ENCODE measurements at places on chromosomes 16 and 17.
A peak's percentile ranks its signal among the peaks of the same experiment; 100 is the strongest.

DNA sequence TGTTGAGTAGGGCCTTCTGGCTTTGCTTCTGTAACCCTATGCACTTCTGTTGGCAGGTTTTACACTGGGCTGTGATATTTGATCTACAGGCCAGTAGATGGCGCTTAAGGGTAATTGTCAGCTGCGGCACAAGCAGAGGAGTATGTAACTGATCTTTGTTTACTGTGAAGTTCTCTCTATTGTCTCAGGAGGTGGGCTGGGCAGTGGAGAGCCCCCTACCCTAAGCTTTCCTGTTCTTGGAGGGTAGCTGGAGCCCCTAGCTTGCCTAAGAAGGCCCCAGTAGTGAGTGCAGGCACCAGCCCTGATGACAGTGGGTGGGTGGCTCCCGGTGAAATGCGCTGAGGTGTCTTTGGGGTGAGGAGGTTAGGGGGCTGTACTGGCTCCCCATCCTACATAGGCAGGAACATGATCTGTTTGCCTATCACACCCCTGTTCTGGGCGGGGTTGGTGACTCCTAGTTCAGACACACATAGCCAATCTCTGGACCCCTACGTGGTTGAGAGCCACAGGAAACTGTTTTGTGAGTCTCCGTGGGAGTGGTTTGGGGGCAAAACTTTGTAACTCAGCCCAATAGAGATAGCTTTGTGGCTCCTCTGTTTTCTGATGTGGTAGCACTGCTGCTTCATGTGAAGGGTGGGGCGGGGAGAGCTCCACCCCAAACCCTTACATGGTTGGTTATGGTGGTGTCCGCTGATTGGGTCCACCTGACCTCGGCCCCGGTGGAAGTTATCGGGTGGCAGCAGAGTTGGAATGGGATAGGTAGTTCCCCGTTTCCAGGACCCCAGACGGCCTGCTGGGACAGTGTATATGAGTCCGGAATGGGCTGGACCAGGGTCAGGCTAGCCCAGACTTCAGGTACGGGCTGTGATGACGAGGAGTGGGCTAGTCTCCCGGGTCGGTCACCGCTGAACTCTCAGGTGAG is 60.4 kb downstream of the SLFN11 start:
- peak; percentile 16 for DNase-seq

DNA sequence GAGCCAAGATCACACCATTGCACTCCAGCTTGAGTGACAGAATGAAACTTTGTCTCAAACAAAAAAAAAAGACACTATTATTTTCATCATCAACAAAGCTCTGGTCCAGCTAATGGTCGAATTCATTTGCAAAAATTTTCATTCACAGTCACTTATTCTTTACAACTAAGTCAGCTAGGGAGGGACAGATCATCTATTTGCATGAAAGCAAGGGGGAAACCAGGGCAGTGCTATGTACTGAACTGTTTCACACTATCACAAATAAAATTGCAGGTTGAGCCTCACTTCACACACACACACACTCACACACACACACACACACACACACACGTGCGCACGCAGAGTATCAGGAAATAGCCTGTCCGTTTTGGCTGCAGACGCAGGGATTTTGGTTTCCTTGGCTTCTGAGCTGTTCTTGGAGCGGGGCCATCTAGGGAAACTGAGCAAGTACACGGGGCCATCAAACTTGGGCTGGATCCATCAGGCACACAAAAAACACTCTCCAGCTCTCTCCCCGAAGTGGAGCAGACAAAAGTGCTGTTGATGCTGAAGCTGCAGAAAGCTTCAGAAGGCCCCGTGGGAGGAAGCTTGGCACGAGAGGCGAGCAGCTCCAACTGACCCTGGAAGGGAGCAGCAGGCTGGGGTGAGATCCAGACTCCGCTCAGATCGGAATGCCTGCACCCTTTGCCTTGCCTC is 44.3 kb upstream of the HELZ start:
- no peak for DNase-seq

- no peak for DNase-seq
These were observed 115.9 kb downstream of the ANKRD11 start for GRCh38 chr16:89374393-89374960.

- no peak for DNase-seq
These were observed 670.2 kb downstream of the CDH8 start for GRCh38 chr16:61366006-61366405.

- no peak for DNase-seq
These were observed 7.5 kb downstream of the MTSS2 start for GRCh38 chr16:70678121-70678897.

DNA sequence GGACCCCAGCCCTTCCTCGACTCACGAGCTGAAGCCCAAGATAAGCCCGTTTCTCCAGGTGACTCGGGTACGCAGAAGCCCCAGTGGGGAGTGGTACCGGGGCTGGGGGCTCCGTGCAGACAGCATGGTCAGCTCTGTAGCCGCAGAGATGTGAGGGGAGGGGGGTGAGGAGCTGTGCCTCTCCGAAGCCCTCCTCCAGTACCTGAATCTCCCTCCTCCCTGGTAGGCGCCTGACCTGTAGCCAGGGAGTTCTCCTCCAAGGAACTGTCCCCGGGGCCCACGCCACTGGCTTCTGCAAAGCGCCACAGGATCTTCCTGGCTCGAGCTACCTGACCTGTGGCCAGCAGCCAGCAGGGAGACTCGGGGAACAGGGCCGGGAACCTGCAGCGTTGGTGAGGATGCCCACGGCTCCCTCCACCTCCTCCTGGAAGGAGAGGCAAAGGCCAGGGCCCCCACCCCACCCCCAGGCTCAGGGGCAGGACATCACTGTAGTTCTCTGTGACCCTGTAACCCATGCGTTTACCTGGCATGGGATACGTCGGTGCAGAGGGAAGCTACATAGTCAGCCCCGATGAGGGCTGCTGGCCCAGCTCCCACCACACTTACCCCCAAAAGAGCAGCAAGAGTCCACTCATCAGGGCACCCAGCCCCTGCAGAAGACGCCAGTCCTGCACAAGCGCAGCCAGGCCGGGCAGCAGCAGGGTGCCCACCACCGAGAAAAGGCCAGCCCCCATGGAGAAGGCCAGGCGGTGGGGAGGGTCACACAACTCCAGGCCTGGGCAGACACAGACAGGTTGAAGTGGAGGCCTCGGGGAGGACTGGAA is 1.7 kb downstream of the SLC22A31 start:
- DNase-seq = no peak

DNA sequence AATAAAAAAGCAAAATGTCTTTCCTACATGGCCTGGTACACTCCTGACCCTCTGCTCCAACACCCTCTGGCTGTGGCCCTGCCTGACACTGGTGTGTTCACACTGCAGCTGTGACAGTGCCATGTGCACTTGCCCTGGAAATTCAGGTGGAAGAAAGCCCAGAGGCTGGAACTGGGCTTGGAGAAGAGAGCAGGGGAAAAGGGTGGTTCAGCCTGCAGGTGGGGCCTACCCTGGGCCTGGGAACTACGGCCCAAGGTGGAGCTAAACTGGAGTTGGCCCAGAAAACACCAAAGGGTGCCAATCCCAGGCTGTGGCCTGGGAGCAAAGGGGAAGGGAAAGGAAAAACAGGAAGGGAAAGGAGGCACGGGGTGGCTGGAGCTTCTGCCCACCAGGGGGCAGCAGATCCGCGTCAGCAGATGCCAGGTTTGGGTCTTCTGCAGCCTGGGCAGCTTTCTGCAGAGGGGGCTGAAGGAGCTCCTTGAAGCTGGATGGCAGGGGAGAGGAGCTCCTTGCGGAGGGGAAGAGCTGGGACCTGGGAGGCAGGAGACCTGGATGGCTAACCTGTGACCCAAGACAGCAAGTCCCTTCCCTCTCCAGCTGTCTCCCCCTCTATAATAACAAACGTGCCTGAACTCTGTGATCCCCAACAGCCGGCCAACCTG is 15.4 kb upstream of the CTCF start:
- no peak for DNase-seq

DNA sequence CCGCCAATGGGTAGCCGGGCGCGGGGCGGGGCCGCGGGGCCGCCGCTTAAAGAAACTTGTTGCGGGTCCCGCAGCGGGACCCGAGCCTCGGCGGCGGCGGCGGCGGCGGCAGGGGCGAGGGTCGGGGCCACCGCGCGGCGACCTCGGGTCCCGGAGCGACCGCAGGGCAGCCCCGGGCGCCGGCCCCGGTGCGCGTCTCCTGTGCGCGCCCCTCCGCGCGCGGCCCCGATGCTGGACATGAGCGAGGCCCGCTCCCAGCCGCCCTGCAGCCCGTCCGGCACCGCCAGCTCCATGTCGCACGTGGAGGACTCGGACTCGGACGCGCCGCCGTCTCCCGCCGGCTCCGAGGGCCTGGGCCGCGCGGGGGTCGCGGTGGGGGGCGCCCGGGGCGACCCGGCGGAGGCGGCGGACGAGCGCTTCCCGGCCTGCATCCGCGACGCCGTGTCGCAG is at the start of gene SOX8:
TSS of gene SOX8 (plus strand) at position 76 of the 450 bp plus-strand sequence. CDS start at position 229, 153 bp downstream.
- no peak for DNase-seq

- DNase-seq = no peak
These were observed 2.4 kb downstream of the PDIA2 start for GRCh38 chr16:285146-286055.

DNA sequence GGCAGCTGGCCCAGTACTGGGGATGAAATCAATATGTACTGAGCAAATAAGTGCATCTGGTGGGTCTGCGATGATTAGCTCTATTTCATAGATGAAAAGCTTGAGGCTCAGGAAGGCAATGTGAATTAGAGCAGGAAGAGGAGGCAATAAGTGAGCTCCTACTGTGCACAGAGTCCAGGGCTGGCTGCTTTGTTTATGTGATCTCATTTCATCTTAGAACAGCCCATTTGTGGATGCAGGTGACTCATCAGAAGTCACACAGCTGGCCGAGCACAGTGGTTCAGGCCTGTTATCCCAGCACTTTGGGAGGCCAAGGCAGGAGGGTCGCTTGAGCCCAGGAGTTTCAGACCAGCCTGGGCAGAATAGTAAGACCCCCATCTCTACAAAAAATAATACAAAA is 7.1 kb downstream of the TMEM114 start:
- DNase-seq = no peak

DNA sequence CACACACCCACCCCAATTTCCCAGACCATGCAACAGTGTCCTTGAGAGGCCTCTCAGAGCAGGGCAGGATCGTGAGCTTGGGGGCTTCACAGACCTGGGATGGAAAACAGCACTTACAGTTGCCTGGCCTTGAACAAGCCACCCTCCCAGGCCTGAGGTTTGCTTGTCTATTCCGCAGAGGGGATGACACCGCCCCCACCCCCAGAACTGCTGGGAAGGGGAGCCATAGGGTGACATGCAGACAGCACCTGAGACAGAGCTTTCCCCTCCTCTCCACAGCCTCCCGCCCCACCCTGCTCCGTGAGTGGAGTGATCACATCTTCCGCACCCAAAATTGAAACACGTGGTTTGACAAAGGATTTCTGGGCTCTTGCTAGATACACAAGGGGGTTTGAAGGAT is 131.5 kb upstream of the TNRC6C start:
- no peak for DNase-seq

DNA sequence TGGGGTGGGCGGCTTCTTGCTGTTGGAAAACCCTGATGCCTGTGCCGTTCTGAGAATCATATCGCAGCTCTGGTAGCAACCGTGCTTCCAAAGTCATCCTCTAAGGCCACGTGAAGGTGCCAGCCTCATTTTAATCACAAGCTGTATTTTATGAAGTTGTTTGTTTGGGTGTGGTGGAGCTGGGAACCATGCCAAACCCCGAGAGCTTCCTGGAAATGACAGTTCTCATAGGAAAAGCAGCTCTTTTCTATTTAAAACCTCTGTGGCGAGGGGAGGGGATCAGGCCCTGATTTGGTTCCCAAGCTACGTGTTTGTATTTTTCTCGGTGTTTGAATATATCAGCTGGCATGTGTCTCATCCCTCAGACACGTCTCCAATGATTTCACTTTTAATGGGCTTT is 21.7 kb downstream of the KNOP1 start:
- DNase-seq = peak; percentile 65

- DNase-seq = peak; percentile 75
These were observed 27.4 kb downstream of the NDEL1 start for GRCh38 chr17:8463099-8463498.

DNA sequence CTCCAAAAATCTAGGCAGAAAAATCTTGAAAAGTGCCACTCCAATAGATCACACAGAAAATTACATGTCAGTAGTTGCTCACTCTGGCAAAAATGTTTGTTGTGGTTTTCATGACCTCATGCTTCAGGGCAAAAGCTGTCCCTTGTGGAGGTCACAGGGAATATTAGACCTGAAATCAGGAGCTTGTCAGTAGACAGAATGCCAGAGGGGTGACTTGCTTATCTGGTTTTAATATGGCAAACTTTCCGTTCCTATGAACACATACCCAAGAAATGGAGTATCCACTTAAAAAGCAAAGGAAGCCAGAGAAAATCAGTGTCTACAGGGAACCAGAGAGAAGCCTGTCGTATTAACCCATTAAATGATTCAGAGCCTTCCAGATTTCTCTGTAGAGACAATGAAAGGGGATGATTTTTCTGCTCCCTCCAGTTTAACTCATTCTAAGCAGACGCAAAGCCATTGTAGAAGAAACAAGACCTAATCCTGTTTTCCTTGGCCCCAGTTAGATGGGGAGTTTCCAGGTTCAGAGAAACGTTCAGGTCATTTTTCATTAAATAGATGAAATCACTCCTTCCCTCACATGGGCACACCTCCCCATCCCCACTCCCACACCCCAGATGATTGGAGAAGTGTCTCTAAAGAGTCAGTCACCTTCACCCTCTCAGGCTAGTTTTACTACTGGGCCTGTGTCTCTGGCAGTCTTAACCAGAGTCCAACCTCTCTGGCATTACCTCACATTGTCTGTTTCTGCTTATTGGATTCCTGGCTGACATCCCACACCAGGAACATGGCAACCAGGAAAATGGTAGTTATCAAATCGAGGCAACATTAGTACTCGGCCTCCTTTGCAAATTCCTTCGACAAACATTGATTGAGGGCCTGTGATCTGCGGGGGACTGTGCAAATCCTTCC is 6.0 kb downstream of the SOX9 start:
- DNase-seq = no peak

DNA sequence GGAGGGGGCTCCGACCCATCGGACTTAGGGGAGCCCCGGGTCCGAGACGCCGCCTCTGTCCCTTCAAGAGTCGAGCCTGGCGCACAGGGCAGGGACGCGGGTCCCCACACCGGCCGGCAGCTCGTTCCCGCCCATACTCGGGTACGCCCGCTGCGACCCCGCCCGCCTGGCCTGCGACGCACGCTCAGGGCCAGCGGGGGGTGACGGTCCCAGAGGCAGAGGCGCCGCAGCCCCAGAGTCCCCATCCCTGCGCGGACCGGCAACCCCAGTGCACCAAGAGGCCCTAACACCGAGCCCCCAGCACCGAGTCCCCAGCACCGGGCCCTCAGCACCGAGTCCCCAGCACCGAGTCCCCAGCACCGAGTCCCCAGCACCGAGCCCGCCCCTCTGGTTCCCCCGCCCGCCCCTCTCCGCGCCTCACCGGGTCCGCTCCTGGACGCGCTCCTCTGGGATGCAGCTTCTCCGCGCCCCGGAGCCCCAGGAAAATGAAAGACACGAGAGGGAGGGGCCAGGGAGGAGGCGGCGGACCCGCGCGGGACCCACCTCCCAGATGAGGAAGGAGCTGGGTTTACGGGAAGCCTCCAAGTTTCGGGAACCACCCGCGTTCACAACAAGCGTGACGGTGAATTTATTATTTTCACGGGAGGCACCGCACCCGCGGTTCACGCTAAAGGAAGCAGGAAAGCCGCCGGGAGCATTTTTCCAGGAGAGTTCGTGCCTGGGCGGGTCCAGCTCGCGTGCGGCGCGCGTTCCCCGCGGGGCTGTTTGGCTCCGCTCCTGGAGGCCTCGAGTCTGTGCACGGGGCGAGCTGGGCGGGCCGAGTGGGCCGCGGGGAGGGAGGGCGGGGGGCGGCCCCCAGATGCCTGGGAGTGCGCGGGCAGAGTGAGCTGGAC is at the start of gene SECTM1:
TSS of gene SECTM1 (minus strand) at position 488 of the 893 bp plus-strand sequence. CDS start 6,526 bp downstream, outside the sequence.
- DNase-seq = no peak
